ENCODE measurements at places on chromosomes 13 and 19. TPM values are rescaled to one million over a fixed set of nuclear protein-coding genes. Genes with fewer than 3 reads are reported as not detected.
A peak's percentile ranks its signal among the peaks of the same experiment; 100 is the strongest.

The ZNF460 gene
- 2.4 TPM for polyA plus RNA-seq

The VSTM1 gene
- not detected for polyA plus RNA-seq

DNA sequence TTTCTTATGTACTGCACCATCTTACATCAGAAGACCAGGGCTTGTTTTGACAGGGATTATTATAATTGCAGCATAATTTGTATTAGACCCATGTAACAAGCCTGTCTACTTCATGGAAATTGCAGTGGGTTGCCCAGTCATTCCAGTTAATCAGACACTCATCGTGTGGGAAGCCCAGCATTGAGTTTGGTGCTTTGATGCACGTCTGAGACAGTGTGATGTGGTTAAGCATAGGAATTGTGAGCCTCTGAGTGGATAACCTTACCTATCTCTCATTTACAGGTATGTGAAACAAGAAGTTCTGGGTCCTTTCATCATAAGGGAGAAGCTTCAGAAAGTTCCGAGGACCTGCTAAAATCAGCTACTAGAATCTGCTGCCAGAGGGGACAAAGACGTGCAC is 12.8 kb downstream of the RGCC start:
- DNase-seq = no peak

The TLE2 gene
- polyA plus RNA-seq = 42.6 TPM

DNA sequence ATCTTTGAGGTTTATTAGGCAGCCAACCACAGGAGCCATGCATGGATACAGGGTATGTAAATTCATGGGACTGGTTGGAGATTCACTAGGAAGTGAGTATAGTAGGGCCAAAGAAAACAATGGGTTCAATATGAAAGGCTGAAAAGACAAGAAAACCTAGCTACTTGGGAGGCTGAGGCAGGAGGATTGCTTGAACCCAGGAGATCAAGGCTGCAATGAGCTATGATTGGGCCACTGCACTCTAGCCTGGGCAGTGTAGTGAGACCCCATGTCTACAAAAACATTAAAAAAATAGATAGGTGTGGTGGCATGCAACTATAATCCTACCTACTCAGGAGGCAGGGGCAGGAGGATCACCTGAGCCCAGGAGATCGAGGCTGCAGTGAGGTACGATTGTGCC is 10.3 kb upstream of the SLC1A5 start:
- no peak for DNase-seq

DNA sequence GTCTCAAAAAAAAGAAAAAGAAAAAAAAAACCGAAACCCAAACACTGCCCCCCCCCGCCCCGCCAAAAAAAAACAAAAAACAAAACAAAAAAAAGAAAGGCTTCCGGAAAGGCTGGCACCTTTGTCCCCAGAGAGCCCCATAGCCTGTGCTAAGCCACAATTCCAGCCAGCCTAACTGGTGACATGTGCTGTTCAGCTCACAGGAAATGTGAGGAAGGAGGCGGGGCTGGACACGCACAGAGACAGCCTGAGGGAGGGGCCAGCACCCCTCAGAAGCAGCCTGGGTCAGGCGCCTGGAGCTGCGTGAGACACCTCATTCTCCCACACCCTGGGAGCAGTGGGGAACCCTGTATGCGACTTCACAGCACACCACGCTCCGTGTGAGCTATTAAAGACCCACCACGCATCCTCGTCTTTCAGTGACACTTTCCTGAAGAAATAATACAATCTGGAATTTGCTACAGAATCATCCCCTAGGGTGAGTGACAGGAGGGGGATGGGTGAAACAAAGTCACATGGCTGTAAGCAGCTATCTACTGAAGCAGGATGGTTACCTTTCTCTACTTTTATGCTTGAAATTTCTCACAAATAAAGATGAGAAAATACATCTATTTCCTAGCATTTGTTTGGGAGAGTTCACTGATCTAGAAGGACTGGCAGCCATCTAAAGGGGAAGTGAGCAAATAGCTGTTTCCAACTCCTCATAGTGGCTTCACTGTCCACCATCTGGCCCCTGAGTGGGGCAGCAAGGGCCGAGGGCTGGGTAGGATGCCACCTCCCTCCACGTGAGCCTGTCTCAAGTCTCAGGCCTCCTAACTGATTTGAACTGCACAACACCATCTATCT is 12.3 kb upstream of the SLC35E1 start:
- DNase-seq = peak; percentile 58
